ENCODE measurements at places on chromosomes 2 and 18. TPM values are rescaled to one million over a fixed set of nuclear protein-coding genes. Genes with fewer than 3 reads are reported as not detected.

GRCh38 chr2:220491670-220492069 is 864.2 kb downstream of the SLC4A3 start:
- no peak for DNase-seq

DNA sequence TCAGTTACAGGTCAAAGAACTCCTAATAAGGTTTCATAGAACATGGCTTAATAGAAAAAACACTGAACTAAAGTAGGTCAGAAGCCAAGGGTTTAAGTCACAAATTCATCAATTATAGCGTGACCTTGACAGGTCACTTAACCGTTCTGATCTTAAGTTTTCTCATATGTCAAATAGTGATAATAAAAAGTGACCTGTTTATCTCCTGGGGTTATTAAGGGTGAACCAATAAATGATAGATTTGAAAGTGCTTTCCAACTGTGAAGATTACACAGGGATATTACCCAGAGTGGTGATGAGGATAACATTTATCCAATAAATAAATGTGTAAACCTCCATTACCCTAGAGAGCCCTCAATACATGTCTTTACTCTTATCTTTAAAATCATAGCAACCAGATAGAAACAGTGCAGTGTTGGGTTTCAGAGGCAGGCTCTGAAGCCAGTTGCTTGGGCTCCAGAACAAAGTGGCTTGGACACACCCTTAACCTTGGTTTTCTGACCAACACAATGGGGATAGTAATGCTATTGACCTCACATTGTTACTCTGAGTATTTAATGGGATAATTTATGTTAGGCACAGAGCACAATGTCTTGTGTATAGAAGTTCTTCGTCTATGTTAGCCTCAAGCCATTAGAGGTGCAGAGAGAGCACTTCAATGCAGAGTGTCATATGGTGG is 48.6 kb downstream of the KLHL14 start:
- no peak for DNase-seq

GRCh38 chr18:68083131-68083530 is 566.6 kb upstream of the DSEL start:
- no peak for DNase-seq

- no peak for DNase-seq
These were observed 16.2 kb upstream of the ZNF512 start for GRCh38 chr2:27566628-27567027.

GRCh38 chr2:104127049-104127770 is 726.7 kb upstream of the POU3F3 start:
- DNase-seq, result no peak

- DNase-seq, result no peak
These were observed 12.8 kb upstream of the WIPF1 start for GRCh38 chr2:174610243-174610995.

GRCh38 chr2:167595839-167596471 is 651.4 kb downstream of the STK39 start:
- DNase-seq, result no peak

DNA sequence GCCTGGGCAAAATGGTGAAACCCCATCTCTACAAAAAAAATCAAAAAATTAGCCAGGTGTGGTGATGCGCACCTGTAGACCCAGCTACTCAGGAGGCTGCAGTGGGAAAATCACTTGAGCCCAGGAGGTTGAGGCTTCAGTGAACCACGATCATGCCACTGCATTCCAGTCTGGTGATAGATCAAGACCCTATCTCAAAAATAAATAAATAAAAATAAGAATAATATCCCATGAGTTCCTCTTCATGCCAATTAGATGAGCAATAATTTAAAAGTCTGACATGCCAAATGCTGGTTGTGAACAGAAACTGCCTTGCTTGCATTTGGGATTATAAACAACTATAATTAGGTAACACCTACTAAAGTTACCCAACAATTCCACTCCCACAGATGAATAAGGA is 22.1 kb upstream of the ANKRD44 start:
- DNase-seq, result no peak

DNA sequence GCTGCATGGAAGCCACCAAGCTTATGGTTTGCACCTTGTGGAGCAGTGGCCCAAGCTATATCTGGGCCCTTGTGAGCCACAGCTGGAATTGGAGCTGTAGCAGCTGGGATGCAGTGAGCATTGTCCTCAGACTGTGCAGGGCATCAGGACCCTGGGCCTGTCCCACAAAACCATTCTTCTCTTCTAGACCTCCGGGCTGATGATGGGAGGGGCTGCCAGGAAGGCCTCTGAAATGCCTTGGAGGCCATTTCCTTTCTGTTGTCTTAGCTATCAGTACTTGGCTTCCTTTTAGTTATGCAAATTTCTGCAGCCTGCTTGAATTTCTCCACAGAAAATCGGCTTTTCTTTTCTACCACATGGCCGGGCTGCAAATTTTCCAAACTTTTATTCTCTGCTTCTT is 46.4 kb upstream of the CSRNP3 start:
- no peak for DNase-seq

- no peak for DNase-seq
These were observed 55.2 kb upstream of the STON1 start for GRCh38 chr2:48474574-48475298.

- DNase-seq, result no peak
These were observed 106.3 kb downstream of the TRIM43 start for GRCh38 chr2:95698146-95698545.

- DNase-seq, result no peak
These were observed 10.6 kb downstream of the CFLAR start for GRCh38 chr2:201126308-201127151.

DNA sequence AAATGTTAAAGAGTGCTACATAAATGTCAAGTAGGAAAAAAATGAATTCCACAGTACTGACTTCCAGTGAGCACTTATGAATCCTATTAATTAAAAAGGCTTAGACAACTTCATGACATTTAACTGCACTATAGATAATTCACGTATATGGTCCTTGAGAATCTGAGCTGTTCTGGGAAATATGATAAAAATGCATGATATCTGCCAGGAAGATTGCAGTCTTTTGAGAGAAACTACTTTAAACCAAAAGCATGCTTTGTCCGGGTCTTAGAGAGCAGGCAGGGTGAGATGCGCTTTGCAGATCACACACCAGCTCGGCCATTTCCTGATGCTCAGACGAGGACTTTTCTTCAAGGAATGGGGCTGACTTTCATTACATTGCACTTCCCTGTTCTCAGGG is 42.6 kb downstream of the CMPK2 start:
- DNase-seq, result no peak

GRCh38 chr2:201980389-201980821 is 53.2 kb upstream of the FZD7 start:
- DNase-seq, result no peak

- DNase-seq, result no peak
These were observed 37.6 kb downstream of the TMEM163 start for GRCh38 chr2:134681201-134681600.

DNA sequence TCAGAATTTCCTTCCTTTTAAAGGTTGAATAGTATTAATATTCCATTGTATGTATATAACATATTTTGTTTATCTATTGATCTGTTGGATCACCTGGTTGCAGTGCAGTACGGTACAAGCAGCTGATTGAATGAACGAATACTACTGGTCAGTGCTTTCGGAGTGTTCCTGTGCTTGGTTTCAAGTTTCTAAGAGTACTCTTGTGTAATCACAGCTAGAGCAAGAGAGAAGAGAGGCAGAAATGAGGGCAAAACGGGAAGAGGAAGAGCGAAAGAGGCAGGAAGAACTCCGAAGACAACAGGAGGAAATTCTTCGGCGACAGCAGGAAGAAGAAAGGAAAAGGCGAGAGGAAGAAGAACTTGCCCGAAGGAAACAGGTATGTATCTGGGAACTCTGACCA is 40.3 kb upstream of the KCNJ13 start:
- no peak for DNase-seq

DNA sequence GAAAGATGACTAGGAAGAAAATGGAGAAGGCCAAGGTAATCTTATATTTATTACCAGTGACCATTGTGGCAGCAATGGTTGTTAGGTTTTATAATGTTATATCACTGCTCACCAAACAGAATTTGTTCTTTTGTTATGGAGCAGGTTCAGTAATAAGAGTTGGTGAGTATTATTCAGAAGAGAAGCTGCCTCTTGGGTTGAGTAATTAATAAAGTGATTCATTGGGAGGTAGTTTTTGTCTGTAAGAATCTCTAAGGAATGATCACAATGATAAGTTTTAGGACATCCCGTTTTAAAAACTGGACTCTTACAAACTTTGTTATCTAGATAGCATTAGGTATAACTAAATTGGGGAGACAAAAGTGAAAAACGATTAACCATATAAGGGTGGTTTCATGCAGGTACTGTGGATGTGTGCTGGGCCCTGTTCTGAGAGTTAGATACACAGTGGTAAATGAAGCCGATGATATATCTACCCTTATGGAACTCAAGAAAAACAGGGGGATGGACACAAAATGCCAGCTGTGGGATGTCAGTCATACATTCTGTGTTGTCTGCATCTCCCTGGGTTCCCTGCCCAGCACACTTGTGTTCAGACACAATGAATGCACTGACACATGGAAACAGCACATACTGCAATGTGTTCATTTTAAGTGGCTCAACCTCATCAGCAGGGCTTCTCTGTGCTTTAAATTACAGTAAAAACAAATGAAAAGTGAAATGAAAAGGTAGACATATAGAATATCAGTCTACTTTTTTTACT is 7.5 kb downstream of the MAP4K4 start:
- DNase-seq, result no peak

DNA sequence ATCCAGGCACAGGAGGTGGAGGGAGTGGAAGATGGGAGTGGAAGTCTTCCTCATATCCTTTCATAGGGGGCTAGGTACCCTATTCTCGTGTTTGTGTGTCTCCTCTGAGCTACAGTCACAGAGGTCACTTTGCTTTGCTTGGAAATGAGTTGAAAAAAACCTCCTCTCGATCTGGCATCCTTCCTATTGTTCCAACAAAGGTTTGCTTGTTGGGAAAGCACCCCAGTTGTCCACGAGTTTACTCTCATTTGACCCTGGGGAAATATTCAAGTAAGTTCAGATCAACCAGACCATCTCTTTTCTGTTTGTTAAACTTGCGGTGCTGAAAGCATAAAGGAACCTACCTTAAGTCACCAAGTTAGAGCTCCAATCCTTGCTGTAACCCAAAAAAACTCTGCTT is 59.3 kb downstream of the ARHGEF33 start:
- DNase-seq, result no peak

GRCh38 chr18:2402084-2402483 is 169.2 kb downstream of the METTL4 start:
- no peak for DNase-seq

DNA sequence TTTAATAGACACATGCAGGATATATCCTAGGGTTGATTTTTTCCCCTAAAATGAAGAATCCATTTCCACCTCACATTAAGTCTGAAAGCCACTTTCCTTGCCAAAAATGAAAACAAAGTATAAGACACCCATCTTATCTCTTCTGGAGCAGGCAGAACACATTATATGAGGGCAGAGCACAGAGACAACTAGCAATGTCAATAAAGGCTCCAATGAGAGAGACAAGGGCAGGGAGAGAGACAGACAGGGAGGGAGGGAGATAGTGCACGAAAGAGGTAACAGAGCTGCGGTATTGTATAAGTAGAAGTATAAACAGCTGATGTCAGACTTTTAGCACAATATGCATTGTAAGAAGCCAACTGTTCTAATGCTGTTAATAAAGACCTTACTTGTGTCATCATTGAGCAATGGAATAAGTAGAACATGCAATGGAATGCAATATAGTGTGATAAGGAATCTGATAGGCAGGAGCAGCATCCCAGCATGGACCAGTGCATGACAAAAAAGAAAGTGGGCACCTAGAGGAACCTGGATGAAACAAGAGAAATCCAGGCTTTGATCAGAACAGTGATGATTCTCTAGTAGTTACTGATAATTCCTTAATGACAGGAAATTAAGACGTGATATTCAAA is 150.6 kb upstream of the TCF4 start:
- no peak for DNase-seq

GRCh38 chr2:25190536-25190935 is 22.2 kb upstream of the POMC start:
- DNase-seq, result no peak

DNA sequence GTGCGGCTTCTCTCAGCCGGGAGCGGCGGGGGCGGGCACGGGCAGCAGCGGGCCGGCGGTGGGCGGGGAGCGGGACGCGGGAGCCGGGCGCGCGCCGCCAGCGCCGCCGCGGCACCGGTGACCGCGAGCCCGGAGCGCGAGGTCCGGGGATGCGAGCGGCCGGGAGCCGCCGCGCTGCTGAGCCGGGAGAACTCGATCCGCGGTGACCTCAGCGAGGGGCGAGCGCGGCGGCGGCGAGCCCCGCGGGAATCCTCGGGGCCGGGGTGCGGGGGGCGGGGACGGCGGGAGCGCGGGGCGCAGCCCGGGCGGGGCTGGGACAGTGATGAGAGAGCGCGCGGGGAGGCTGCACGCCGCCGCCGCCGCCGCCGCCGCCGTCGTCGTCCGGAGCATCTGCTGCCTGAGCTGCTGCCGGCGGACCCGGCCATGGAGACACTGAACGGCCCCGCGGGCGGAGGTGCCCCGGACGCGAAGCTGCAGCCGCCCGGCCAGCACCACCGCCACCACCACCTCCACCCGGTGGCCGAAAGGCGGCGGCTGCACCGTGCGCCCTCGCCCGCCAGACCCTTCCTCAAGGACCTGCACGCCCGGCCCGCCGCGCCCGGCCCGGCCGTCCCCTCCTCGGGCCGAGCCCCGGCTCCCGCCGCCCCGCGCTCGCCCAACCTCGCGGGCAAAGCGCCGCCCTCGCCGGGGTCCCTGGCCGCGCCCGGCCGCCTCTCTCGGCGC is at the start of gene MTCL1:
TSS of gene MTCL1 (plus strand) at position 319 of the 723 bp plus-strand sequence. CDS start at position 424, 105 bp downstream.
- DNase-seq, result no peak

DNA sequence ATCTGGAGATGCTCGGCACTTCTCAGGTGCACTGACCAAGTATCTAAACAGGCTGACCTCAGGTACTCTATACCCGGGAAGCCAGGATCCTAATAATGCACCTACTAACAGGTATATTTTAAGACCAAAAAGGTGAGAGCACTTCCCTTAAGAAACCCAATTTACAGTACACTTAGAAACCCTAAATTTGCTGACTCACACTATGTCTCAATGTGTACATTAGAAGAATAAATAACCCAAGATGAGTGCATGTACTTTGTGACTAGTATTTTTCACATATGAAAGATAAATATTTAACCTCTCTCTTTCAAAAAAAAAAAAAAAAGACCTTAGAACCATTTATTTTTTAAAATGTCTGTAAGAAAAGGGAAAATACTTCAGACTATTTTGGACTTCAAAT is 118.8 kb downstream of the ZNF516 start:
- no peak for DNase-seq

DNA sequence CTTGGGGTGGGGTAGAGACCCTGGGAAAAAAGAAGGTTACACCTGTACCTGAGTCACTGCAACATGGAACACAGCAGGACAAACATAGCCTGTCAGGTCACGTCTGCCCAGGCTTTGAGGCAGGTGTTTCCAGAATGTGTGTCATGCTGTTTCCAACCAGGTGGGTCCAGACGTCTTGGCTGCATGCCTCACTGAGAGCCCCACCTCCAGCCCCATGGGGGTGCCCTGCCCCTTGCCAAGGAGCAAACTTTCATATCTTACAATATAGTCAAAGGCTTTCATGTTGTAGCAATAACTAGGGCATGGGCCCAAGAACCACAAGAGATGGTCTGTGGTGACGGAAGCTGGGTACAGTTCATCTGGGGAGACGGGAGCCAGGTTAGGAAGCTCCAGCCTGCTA is 499.7 kb downstream of the BCL11A start:
- DNase-seq, result peak; percentile 75

Gene MDH1
- 126 TPM for total RNA-seq

Gene MAB21L4
- 2.5 TPM for total RNA-seq

Gene UGT1A1
- 21.8 TPM for total RNA-seq

Gene LCT
- total RNA-seq, result not detected

Gene RAB27B
- 42.1 TPM for total RNA-seq

Gene NCKAP5
- total RNA-seq, result 7.3 TPM

Gene RUFY4
- total RNA-seq, result 5.6 TPM

Gene AQP12A
- not detected for total RNA-seq

Gene PDE11A
- 2.2 TPM for total RNA-seq

Gene SKA1
- total RNA-seq, result 0.39 TPM

Gene CCDC102B
- total RNA-seq, result 9.1 TPM

Gene SKOR2
- total RNA-seq, result not detected
